ENCODE measurements at places on chromosomes 5 and 9. TPM values are rescaled to one million over a fixed set of nuclear protein-coding genes. Genes with fewer than 3 reads are reported as not detected.
A peak's percentile ranks its signal among the peaks of the same experiment; 100 is the strongest.

- no peak for DNase-seq
These were observed 65.1 kb upstream of the IL6ST start for GRCh38 chr5:56059854-56060253.

The PCDHGB3 gene
- 0.26 TPM for total RNA-seq

GRCh38 chr5:181215997-181216989 lies 6.8 kb upstream of the TRIM41 start:
- DNase-seq, result peak; percentile 61

The ENHO gene
- total RNA-seq, result not detected

GRCh38 chr5:7755958-7756357 lies 95.0 kb downstream of the CFAP90 start:
- no peak for DNase-seq

The C9 gene
- not detected for total RNA-seq

- DNase-seq, result no peak
These were observed 1486.8 kb upstream of the C9orf72 start for GRCh38 chr9:29060041-29060440.

The ZDHHC21 gene
- total RNA-seq, result 5.9 TPM

DNA sequence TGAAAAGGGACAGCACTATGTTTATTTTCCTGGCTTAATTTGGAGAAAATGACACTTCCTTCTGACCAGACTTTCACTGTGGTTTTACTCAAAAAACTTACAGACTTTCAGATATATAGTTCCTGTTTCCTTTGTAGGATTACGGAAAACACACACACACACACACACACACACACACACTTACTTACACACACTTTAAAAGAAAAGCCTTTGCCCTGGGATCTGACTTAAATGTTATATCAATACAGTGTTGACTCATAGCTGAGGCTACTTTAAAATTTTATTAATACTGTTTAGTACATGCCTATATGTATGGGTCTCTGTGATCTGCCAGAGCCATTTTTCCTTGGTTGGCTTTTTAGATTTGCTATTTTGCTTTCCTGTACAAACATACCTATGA lies 758.3 kb downstream of the DNAH5 start:
- DNase-seq, result no peak

The ANKRD18B gene
- total RNA-seq, result not detected

DNA sequence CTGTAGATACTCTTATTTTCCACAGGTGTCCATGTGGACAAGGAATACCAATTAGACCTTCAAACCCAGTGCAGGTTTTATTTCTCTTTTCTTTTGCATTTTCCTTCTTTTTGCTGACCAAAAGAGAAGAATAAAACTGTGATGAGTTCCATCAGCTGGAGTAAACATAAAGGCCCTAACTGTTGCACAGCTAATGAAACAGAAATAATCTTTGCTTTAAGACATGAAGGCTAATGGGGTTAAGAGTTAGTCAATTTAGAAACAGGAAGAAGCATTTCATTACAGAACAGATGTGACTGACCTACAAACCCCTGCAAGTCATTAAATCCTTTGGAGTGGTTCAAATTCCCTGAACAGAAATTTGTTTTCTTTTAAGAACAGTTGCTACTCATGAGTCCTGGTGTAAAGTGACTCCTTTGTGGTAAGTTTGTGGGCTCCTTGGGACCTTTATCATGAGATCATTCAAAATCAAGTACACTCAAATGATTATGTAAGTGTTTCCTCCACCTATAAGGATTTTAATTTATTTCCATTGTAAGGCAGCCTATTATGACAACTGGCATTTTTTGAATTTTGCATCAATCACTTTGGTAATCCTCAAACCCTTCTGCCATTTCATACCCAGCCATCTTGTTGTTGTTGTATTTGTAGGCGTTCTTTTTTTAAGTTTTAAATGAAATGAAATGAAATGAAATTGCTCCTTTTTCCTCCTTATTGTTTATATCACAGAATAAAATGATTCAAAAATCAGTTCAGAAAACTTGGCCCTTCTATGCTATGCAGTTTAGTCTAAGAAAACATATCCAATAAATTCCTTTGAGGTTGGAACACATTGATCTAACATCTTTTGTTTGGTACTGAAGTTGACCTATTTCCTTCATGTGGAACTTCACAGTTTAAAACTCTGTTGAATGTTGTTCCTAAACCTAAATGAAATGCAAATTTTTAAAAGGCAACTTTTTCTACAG lies 1.3 kb downstream of the MINAR2 start:
- no peak for DNase-seq

The ZFP2 gene
- total RNA-seq, result 0.26 TPM

The MEIKIN gene
- not detected for total RNA-seq

GRCh38 chr5:157993201-157993600 lies 134.3 kb upstream of the CLINT1 start:
- no peak for DNase-seq

The CDX1 gene
- total RNA-seq, result not detected

DNA sequence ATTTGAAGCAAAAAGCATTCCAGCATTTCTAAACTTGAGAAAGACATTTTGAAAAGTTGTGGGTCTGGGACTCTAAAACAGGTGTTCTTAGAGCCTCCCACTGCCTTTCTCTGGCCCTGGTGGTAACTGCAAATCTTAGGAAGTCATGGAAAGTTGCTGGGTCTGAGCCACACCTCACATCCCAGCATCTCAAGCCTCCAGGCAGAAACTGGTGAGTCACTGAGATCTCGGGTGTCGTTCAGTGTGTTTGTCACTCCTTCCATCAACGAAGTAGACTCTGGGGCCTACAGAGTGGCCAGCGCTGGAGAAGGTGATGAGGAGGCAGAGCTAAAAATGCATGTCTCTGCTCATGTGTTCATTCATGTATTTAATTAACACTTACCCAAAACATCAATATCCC lies 59.6 kb upstream of the C5orf58 start:
- no peak for DNase-seq

DNA sequence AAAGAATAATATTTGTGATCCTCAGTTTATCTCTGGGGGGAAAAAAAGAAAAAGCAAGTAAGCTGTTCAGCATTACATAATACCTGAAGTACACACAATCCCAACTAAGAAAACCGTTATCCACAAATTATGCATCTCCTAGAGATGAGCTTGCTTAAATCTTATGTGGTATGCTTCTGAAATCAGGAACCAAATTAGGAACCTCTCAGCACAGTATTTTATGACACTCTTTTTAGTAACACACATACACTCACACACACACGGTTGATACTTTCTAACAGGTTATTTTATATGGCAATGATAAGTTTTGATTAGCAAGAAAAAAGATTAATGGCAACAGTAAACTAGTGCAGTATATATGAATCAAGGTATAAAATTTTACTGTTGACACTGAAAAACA lies 1.2 kb upstream of the ZNF510 start:
- no peak for DNase-seq

DNA sequence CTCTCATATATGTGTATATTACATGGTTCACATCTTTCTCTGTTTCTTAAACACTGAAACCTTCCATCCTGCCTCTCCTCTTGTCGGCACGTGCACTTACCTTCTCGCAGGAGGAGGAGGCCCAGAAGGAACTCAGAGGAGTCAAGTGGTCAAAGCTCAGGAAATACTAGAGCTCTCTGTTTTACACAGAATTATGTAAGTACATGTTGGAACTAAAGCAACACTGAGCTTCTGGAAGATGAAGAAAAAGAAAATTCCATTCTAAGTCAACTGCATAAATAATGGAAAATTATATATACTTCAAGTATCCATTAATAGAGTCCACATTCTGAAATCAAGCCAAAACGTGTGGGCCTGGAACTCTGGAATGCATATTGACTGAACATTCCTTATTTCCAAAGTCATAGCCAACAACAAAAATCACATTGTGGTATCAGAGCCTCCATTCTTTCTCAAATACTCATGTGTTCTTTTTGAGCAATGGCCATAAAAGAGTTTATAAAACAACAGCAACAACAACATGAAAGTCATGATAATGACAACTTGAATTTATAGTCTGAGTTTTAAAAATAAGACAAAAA lies 121.5 kb upstream of the RAI14 start:
- DNase-seq, result no peak

GRCh38 chr9:93043122-93043521 lies 15.4 kb upstream of the SUSD3 start:
- no peak for DNase-seq

DNA sequence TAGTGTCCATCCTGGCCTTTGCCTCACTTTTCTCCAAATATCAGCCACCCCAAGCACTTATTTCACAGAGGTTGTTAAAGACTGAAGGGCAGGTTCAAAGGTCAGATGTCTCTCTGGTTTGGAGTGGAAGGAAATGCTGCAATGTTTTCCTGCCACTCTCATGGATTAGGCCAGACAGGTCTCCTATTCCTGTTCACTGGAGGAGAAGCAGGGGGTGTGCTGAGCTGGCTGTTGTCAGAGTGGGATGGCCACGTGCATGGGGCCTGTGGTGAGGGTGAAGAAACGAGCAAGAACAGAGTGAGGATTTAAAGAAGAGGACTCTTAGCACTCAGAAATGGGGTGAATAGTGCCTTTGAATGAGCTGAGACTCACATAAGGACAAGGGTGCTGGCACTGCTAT lies 6.7 kb downstream of the TMEM8B start:
- no peak for DNase-seq

The ZNF879 gene
- 4.1 TPM for total RNA-seq

DNA sequence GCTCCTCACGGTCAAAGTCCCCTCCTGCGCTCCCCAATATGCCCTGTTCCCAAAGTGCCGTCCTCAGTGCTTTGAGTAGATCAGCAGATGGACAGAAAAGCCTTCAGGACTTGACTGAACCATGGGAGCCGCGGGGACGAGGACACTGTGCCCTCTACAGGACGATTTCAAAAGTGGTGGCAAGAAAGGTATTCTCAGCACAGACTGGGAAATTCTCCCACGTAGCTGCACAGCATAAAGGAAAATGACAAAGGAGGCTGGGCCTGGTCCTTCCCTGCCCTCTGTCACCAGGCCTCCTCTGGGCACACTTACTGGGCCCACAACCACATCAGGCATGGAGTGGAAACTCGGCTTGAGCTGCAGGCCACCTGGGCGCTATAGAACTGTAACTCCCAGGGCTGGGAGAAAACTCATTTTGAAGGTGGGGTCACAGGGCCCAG lies 16.7 kb upstream of the MTMR12 start:
- DNase-seq, result peak; percentile 67

DNA sequence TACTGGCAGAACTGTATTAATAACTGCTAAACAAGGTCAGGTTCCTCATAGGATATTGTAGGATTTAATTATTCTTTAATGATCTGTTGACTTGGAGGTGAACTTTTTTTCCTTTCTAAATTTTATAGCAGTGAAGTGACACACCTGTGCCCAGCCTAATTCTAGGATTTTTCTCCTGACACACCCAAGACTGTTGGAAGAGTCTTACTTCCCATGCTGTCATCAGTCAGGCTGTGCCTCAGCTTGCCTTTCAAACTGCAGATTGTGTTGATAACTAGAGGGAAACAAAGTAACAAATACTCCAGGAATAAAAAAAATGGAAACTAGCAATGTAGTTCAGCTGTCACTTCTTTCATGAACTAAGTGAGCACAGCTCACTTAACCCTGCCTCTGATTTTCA lies 22.0 kb downstream of the OTULIN start:
- DNase-seq, result no peak

All from activated CD8-positive, alpha-beta T cell treated with anti-CD3 and anti-CD28 coated beads, Interleukin-2, amount 10 ng/mL, durations not matched to agents 7 days and 5 days (primary cell).